ENCODE measurements at places on chromosomes 12 and 14.
A peak's percentile ranks its signal among the peaks of the same experiment; 100 is the strongest.

GRCh38 chr12:58844161-58844560 is 76.1 kb downstream of the LRIG3 start:
- no peak for DNase-seq

GRCh38 chr14:82636426-82636825 is 1102.8 kb upstream of the SEL1L start:
- no peak for DNase-seq

DNA sequence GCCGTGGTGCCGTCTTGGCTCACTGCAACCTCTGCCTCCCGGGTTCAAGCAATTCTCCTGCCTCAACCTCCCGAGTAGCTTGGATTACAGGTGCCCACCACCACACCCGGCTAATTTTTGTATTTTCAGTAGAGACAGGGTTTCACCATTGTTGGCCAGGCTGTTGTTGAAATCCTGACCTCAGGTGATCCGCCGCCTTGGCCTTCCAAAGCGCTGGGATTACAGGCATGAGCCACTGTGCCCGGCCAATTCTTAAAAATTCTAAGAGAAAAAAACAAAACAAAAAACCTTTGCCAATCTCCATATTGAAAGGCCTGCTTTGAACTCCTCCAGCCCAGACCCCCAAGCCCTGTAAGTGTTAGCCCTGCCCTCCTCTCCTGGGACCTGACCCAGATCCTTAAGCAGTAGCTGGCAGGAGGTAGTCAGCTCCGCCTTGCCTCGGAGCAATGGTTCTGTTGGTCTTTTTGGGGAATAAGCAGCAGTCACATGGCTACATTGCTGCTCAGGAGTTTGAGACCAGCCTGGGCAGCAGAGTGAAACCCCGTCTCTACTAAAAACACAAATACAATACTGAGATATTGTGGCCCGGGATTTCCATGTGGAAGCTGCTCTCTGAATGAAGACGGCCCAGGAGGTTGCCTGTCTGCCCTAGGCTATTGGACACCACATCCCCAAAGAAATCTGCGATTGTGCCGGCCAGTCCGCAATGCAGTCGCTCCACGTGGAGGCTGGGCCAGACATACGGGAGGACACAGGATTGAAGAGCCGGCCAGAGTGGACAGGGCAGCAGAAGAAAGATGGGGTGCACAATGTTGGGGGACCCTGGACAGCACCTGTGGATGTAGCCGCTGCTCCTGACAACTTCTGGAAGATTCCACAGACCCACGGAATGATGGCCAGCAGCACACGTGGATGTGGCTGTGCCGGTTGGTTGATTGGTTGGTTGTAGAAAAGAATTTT is 28.8 kb upstream of the BEGAIN start:
- DNase-seq, result peak; percentile 33

- DNase-seq, result no peak
These were observed 2.2 kb downstream of the ZNF839 start for GRCh38 chr14:102321456-102322422.

- no peak for DNase-seq
These were observed 7.4 kb upstream of the GABARAPL1 start for GRCh38 chr12:10205220-10205807.

- DNase-seq, result no peak
These were observed 6.9 kb upstream of the SLC7A7 start for GRCh38 chr14:22822016-22822570.

- peak; percentile 97 for DNase-seq
These were observed 6.1 kb upstream of the FOXJ2 start for GRCh38 chr12:8026291-8026900.

- DNase-seq, result no peak
These were observed 703 bp downstream of the NOVA1 start for GRCh38 chr14:26597071-26597588.

DNA sequence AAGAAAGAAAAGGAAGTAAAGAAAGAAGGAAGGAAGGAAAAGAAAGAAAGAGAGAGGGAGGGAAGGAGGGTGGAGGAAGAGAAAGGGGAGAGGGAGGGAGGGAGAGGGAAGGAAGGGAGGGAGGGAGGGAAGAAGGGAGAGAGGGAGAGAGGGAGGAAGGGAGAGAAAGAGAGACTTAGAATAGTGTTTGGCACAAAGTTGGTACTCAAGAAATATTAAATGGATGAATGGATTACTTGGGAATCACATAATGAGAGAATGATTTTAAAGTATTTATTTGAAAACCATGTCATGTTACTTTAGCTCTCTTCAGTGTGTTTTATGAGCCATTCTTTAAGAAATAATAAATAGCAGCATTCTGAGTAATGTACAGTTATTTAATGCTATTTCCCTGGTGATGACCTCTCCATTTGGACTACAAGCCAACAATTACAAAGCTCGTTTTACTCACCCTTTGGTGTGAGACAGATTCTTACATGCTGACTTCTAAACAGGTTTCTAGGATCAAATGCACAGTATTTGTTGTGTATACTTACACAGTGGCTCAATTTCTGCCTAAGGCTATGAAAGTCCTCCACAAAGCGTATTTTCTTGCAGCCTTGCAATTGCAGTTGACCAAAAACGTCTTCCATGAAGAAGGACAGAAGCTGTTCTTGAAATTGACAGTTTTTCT is 861 bp downstream of the IL26 start:
- DNase-seq, result no peak

DNA sequence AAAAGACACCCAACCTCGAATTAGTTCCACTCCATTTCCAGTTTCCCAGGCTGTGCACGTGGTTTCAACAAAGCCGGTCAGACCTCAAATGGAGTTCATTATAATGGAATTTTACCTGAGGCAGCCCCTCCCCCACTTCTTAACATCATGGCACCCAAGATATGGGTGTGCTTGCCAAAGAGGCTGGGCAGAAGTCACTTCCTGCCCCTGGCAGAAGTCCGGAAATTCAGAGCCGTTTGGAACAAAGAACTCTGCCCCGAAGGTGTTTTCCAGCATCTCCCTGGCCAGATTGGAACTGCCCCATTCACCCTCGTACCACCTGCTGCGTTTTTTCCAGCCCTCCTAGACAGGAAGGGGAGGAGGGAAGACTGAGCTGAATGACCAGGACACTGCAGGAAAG is 8.2 kb downstream of the VDR start:
- no peak for DNase-seq

GRCh38 chr12:84791444-84791843 is 121.2 kb downstream of the SLC6A15 start:
- DNase-seq, result no peak

- DNase-seq, result no peak
These were observed 16.4 kb upstream of the HVCN1 start for GRCh38 chr12:110705309-110705708.

GRCh38 chr12:102939670-102940222 is 17.7 kb upstream of the ASCL1 start:
- no peak for DNase-seq

GRCh38 chr14:59711080-59711479 is 134.5 kb upstream of the CCDC175 start:
- DNase-seq, result no peak

GRCh38 chr14:38384741-38385140 is 128.8 kb upstream of the CLEC14A start:
- no peak for DNase-seq

DNA sequence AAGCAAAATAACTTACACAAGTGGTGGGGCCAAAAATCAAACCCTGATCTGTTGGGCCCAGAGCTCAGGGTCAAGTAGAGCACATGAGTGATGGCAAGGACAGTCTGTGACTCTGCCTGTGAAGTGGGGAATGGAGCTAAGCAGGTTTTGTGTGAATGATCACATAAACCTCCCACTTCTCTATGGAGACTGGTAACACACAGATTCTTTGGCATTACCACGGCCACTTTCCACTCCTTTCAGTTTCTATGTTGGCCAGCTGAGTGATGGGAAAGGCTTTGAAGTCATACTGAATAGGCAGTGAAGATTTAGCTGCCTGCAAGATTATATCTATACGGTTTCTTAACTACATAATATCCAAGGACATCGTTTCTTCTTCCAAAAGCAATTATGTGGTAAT is 97.9 kb downstream of the ARMH4 start:
- no peak for DNase-seq

DNA sequence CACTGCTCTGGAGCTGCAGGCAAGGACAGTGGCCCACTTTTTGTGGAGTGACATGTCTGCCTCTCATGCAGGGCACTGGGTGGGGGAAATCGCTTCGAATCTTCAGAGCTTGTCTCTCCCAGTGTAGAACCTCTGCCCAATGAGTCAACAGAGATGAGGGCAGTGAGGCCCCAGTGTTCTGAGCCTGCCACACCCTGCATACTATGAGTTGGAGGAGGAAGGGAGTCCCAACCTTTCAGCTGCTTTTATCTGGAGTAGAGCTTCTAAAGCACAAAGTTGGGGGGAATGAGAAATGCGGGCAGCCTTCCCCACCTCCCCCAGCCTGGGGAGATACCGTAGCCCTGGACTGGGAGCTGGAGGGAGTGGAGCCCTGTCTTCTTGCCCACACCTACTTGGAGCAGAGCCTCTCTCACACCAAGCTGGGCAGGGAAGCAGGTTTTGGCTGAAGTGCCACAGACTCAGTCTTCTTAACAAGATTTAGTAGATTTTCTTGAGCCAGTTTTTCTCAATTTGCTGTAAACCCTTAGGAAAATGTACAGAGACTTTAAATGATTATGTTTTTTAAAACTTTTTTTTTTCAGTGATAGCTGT is 159.1 kb downstream of the ADGRD1 start:
- DNase-seq, result no peak

DNA sequence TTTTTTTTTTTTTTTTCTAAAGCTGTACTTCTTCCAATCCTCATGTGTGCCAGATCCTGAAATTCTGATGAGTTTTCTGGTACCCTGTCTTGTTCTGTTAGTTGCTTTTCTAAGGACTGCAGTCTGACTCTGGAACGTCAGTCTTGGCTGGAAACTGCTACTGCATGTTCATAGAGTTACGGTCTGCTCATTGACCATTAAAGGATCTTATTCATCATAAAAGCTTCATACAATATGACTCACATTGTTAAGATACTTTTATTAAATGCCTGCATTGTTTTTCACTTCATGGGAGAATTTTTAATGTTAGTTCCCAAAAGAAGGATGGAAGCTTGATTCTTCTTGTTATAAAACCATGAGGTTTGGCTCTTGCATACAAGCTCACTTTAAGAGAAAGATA is 233.6 kb downstream of the SYT10 start:
- DNase-seq, result no peak

DNA sequence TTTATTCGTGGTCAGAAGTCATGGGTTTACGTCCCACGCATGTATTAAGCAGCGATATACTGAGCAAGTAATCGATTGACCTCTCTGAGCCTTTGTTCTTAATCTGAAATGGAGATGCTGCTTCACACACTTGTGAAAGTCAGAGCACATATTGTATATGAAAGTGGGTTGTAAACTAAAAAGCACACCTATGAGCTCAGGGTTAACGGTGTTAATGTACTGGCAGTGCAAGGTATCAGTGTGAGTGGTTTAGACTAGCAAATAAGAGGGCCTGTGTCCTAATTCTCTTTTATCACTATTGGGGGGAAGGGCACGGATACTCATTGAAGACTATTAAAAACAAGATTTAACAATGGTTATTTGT is 676 bp downstream of the MRPL42 start:
- DNase-seq, result no peak

DNA sequence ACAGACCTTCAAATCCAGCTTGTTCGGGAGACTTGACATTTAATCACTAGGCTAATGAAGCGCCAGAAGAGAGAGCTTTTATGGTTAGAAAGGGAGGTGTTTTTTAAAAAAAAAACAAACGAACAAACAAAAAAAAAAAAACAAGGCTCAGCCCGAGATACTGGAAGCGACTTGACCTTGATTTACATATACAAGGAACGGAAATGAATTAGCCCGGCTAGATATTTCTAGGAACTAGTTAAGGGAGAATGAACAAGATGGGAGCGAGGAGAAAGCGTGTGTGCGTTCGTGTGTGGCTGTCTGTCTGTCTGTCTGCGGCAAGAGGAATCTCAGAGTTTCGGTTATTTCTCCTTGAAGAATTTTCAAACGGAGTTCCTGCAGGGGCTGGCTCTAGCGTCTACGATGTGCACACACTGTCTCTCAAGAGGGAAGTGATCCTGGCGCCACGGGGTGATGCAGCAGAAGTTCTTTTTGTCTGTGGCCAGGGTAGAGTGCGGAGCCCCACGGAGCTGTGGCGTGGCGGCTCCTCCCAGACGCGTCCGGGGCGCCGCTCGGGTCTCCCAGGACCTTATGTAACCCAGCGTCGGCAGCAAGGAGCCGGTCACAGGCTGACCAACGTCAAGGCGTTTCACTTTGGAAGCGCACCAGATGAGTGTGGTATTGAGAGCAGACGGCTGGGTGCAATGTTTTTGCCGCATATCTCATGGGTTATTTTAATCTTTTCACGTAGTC is 18.8 kb downstream of the SOCS2 start:
- DNase-seq, result peak; percentile 73

DNA sequence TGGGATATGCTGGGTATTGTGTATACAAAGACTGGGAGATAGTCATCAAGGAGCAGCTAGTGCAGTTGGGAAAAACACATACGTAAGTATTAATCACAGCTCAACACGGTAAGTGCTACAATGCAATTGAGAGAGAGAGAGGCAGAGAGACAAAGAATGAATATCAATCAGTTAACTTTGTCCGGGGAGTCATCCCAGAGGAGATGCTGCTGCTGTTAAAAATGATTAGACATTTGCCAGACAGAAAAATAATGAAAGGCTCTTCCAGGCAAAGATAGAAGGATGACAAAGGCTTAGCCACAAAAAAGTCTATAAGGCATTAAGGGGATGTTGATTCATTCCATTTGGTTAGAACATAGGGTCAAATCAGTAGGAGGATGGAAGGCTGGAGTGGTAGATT is 45.1 kb downstream of the AKAP6 start:
- no peak for DNase-seq

DNA sequence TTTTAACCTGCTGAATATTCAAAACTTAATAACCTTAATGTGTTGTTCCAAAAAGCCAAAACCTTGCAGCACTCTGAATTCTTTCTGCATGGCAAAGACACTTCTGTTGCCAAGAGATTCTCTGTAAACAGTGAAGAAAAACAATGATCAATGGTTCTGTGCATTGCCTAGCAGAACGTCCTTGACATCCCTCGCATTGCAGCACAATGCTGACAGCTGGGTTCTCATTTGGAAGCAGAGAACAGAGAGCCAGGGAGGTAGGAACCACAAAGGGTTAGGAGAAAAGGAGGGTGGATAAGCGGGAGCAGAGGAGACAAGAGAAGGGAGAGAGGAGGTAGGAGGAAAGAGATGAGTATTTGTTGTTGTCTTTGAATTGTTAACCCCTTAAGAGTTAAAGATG is 501.1 kb downstream of the NAV3 start:
- DNase-seq, result no peak

GRCh38 chr12:130195776-130196175 is 33.5 kb downstream of the FZD10 start:
- no peak for DNase-seq

GRCh38 chr12:52687497-52688385 is 7.5 kb upstream of the KRT1 start:
- DNase-seq, result no peak

- peak; percentile 63 for DNase-seq
These were observed 659 bp downstream of the TRAFD1 start for GRCh38 chr12:112126000-112126438.

GRCh38 chr14:100544506-100545141 is 42.6 kb downstream of the BEGAIN start:
- no peak for DNase-seq

- no peak for DNase-seq
These were observed 27.3 kb downstream of the CLEC6A start for GRCh38 chr12:8483079-8483478.

- no peak for DNase-seq
These were observed 174.9 kb upstream of the RPH3A start for GRCh38 chr12:112616469-112617152.

GRCh38 chr12:49451468-49452259 is 84.4 kb downstream of the SPATS2 start:
- no peak for DNase-seq

GRCh38 chr12:131979606-131980005 is 29.9 kb downstream of the EP400 start:
- DNase-seq, result no peak
